Stimulated activated CD4-positive, alpha-beta T cell treated with anti-CD3 and anti-CD28 coated beads, Interleukin-1b, Interleukin-23, amount 100 ng/mL, for 1 hour (primary cell): ENCODE measurements at places on chromosomes 11 and 22.

DNA sequence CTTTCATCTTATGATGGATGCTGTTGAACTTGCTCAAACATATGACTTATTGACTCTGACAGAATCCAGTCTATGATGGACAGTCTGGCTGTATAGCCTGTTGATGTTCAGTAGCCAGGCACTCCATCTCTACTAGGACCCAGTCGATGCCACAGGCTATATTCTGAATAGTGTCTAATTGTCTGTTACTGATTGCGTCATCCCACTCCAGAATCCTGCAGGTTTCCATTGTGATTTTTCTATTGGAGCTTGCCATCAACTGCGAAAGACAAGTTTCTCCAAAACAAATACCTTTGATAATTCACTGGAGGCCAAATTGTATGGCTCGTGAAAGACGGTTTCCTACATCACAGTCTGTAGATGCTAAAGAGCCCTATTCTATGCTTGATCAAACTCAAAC, 481.7 kb upstream of the CHORDC1 start:
- DNase-seq, result no peak

GRCh38 chr11:19808076-19808911, 95.7 kb downstream of the NAV2 start:
- no peak for DNase-seq

DNA sequence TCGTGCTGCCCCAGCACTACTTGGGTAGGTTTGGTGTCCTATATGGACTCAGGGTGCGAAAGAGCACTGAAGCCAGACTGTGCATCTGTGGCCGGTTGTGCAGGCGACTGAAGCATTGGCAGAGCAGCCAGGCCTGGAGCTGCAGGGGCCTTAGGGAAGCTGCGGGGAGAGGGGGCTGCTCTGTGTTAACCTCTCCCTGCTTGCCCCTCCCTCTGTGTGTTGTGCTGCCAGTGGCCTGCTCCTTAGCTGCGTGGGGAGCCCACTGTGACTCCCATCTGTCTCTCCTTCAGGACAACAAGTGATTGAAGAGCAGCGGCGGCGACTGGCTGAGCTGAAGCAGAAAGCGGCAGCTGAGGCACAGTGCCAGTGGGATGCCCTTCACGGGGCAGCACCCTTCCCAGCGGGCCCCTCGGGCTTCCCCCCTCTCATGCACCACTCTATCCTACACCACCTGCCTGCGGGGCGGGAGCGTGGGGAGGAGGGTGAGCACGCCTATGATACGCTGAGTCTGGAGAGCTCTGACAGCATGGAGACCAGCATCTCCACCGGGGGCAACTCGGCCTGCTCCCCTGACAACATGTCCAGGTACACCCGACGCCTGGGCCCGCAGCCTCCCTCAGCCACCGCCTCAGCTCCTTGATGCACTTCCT, 34.3 kb downstream of the TREH start:
- DNase-seq, result no peak

GRCh38 chr11:78800756-78801155, 226.1 kb upstream of the NARS2 start:
- no peak for DNase-seq

- DNase-seq, result no peak
Measured at GRCh38 chr11:73663604-73664495, 17.5 kb downstream of the PLEKHB1 start.

- DNase-seq, result no peak
Measured at GRCh38 chr11:15770798-15771414, 585.4 kb downstream of the SOX6 start.

- no peak for DNase-seq
Measured at GRCh38 chr11:46528445-46529094, 65.3 kb downstream of the AMBRA1 start.

- DNase-seq, result no peak
Measured at GRCh38 chr11:2357246-2357645, 19.9 kb upstream of the CD81 start.

GRCh38 chr22:37758694-37759093, 49.0 kb upstream of the GCAT start:
- DNase-seq, result no peak

- no peak for DNase-seq
Measured at GRCh38 chr22:37917874-37918548, 11.9 kb downstream of the MICALL1 start.

GRCh38 chr22:36086170-36086490, 57.5 kb upstream of the RBFOX2 start:
- DNase-seq, result no peak

GRCh38 chr11:33959855-33960400, 68.1 kb upstream of the LMO2 start:
- no peak for DNase-seq

DNA sequence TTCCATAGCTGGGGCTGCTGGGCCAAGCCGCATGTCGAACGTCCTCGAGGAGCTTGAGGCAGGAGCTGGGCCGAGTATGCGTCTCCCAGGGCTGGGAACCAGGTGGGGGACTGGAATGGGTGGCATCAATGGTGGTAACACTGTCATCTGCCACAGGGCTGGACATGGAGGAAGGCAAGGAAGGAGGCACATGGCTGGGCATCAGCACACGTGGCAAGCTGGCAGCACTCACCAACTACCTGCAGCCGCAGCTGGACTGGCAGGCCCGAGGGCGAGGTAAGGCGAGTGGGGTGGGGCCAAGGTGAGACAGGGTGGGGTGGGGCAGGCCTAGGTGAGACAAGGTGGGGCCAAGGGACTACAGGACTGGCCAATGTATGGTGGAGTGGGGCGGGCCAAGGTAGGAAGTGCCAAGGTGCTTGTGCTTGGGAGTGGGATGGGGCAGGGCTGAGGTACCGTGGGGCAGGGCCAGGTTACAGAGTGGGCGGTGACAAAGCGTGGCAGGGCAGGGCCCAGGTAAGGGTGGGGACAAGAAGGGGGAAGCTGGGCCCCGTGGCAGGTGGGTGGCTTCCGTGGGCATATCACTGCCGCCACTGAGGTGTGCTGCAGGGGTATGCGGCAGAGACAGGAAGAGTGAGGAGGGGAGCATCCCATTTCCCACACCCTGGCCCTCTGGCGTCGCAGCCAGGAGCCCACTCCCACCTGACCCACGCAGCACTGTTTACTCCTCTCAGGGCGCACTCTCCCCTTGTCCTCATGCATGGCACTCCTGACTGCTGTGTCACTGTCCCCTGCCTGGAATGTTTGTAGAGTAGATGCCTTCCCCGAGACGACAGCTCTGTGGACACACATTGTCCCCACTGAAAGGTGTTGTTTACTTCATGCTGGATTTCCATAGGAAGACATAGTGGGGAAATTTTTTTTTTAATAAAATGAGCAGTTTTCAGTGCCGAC, 27.5 kb upstream of the DGCR8 start:
- no peak for DNase-seq

DNA sequence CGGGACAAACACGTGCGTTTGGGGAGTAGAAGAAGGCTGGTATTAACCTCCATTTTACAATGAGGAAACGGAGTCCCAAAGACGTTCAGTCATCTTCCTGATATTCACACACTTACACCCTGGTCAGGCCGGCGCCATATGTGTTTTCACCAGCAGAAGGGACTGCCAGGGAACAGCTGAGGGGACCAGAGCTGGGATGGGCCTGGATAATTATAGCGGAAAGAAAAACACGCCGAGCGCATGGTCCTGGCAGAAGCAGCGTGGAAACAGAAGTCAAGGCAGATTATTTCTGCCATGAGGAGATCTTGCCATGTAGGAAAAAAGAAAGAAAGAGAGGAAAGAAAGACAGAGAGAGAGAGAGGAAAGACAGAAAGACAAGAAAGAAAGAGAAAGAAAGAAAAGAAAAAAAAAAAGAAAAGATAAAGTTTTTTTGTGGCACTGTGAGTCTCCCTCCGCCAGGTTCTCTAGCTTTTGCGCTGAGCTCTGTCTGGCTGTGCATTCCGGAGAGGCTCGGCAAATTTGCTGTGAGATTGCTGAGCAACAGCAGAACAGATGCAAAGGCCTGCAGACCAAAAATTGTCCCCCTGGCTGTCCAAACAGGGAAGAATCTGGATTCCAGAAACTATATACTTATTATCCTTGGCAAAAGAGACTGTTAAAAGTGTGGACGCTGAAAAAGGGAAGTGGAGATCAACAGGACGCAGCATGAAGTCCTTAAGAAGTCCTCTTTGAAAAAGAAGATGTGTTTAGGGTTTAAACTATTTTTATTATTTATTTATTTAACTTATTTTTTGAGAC, 1.3 kb upstream of the UCP2 start:
- no peak for DNase-seq

- no peak for DNase-seq
Measured at GRCh38 chr11:12132790-12133145, 22.4 kb downstream of the MICAL2 start.

DNA sequence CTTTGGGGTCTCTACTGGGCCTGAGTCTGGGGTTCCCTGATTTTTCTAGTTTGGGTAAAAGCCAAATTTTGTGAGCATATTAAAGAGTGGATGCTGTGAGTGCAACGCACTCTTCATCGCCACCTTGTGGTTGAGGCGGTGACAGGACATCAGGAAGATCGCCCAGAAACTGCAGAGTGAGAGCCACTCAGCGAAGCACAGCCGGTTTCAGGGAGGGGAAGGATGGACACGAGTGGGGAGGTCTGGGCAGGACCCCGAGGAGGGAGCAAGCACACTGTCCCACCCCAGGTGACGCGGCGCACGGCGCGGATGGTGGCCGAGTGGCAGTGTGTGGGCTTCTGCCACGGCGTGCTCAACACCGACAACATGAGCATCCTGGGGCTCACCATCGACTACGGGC, 9.1 kb downstream of the SELENOO start:
- peak; percentile 52 for DNase-seq

- DNase-seq, result no peak
Measured at GRCh38 chr11:11876458-11876857, 34.7 kb downstream of the USP47 start.

DNA sequence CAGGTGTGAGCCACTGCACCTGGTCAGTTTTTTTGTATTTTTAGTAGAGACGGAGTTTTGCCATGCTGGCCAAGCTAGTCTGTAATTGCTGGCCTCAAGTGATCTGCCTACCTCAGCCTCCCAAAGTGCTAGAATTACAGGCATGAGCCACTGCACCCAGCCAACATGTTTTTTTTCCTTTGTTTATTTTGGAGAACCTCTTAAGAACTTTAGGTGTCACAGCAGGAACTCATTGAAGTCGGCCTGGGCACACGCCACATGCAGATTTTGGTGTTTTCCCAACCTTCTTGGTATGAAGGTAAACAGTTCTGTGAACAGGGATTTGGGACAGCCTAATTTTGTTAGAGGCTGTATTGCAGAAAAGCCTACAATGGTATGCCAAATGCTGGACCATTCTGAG, 9.4 kb downstream of the DIXDC1 start:
- DNase-seq, result no peak

- no peak for DNase-seq
Measured at GRCh38 chr11:123231777-123232176, 36.7 kb upstream of the CLMP start.

- no peak for DNase-seq
Measured at GRCh38 chr11:78259777-78260487, 71.2 kb downstream of the USP35 start.

DNA sequence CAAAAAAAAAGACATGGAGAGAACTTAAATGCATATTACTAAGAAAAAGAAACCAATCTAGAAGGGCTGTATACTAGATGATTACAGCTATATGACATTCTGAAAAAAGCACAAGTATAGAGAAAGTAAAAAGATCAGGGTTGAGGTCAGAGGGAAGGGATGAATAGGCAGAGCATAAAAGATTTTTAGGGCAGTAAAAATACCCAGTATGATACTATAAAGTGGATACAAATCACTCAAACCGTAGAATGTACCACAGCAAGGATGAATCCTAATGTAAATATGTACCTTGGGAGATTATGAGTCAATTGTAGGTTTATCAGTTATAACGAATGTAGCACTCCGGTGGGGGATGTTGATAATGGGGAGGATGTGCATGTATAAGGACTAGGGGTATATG, 29.4 kb upstream of the SMCO4 start:
- DNase-seq, result no peak

DNA sequence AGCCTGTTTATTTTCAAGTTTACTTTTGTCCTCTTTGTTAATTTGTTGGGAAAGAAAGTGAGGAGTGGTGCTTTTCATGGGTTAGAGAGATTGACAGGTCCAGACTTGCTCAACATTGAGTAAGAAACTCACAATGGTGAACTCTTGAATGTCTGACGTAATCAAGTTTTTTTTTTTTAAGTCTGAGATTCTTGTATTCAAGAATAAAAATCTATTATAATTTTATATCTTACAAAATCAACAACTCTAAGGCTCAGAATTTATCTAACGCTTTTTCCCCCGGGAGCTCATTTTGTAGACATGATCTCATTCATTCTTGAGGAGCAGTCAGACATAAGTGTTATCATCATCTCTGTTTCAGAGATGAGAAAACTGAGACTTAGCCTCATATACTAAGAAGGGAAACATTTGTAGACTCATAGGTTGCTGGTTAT, 39.1 kb upstream of the SPTBN2 start:
- DNase-seq, result no peak

DNA sequence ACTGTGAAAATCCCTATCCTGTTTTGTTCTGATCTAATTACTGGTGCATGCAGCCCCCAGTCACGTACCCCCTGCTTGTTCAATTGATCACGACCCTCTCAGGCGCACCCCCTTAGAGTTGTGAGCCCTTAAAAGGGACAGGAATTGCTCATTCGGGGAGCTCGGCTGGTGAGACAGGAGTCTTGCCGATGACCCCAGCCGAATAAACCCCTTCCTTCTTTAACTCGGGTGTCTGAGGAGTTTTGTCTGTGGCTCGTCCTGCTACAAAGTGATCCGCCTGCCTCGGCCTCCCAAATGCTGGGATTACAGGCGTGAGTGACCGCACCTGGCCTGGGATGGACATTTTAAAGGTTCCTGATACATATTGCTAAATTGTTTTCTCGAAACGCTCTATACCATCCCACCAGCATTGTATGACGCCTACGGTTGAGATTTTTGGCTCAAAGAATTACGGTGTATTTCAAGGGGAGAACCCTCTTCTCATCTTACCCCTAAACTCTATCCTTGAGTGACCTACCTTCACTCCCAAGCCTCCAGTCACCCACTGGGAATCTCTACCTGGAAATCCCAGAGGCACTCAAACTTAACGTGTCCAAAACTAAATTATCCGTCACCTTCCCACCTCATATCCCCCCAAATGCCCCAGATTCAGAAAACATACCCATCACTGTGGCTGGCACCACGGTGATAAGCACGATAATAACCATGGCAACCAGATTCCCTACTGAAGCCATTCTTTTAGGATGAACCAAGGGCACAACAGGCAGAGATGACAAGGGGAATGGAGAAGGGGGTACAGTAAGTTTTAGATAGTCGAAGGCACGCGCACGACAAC, 789 bp upstream of the POLA2 start:
- DNase-seq, result no peak

DNA sequence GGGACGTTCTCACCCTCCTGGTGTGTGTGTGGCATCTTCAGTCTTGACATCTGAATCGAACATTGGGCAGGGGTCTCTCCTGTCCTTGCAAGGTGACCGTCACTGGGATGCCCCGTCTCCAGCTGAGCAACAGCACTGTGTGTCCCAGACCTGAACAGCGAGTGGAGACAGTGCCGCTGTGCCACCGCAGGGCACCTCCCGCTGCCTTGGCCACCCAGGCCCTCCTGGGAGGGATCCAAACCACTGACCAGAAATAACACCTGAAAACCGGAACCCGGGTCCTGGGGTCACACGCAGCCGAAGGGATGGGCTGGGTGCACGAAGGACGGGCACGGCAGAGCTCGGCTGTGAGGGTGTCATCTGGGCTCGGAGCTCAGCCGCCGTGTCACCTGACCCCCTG, 102.2 kb downstream of the BRD1 start:
- no peak for DNase-seq

GRCh38 chr11:120867531-120867930, 156.4 kb upstream of the TBCEL start:
- no peak for DNase-seq

- DNase-seq, result no peak
Measured at GRCh38 chr11:11312738-11313137, 40.3 kb downstream of the CSNK2A3 start.

GRCh38 chr22:39514373-39514973, 5.9 kb upstream of the ATF4 start:
- DNase-seq, result peak; percentile 48
